ENCODE measurements at places on chromosomes 5 and 9. TPM values are rescaled to one million over a fixed set of nuclear protein-coding genes. Genes with fewer than 3 reads are reported as not detected.
A peak's percentile ranks its signal among the peaks of the same experiment; 100 is the strongest.

- no peaks in the 10 kb centered on the region for H3K36me3 ChIP-seq
- H3K4me3 ChIP-seq: no peak overlapping the region
- no peaks in the 10 kb centered on the region for H3K27me3 ChIP-seq
- peak overlapping the region; percentile 38 for H3K27ac ChIP-seq
Observed at GRCh38 chr9:90985631-90986030, 184.0 kb downstream of the SYK start.

DNA sequence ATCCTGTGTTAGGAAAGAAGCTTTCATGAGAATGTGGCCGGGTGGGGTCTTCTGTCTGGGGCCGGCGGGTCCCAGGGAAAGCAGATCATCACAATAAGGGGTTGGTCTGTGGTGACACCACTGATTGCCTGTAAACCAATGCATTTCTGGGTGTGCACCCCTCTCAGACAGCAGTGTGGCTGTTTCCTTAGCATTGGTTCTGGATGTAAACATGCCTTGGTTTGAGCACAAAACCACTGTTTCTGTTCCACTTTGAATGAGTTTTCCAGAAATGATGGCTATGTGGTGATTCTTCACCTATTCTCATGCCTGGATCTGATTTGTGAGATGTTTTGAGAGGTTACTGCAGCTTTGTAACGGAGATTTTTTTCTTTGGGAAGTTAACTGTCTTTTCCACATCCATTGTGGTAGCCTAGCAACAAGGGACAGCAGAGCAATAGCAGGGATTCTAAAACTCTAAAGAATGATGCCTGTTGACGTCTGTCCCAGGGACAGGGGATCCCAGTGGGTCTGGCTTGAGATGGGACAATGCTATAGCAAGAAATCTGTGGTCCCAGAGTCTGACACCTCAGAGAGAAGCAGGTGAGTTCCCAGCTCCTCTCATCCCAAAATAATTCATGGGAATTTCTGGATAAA, at the start of gene CCDC192:
Gene CCDC192, plus strand, starts transcription at position 466 of the 636 bp plus-strand sequence. Its CDS starts 55 bp downstream, at position 521.
- peaks cover 9% of the 10 kb centered on the region for H3K4me1 ChIP-seq

GRCh38 chr9:99210572-99210971, 11.2 kb downstream of the ALG2 start:
- H3K4me3 ChIP-seq: no peak overlapping the region
- no peak for DNase-seq
- no peaks in the 10 kb centered on the region for H3K27me3 ChIP-seq
- no peaks in the 10 kb centered on the region for H3K4me1 ChIP-seq
- H3K27ac ChIP-seq: no peak overlapping the region

The UGT3A1 gene
- total RNA-seq: 0.13 TPM

The SOHLH1 gene
- total RNA-seq: not detected

All from suprapubic skin (tissue), 4 donors.